ENCODE measurements at places on chromosomes 6 and 20.

DNA sequence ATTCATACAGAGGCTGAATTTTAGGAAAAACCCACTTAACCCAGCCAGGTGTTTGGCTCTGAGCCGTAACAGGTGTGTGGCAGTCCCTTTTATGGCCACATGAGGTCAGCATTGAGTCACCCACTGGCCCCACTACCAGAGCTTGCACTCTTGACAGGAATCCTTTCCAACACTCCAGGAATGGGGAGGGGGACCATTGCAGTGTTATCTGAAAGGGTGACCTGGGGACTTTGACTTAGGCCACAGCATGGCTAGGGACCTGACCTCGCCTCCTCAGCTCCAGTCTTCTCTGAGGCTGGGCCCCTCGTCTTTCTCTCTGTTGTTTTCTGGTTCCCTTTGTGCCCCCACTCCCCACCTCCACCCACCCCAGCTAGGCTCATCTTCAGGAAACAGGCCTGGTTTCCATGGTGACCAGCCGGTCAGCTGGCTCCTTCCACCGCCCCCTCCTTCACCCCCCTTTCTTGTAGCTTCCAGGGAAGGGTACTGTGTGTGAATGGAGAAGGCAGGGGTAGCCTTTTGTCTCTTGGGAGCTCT is 2.1 kb upstream of the TMEM151B start:
- no peak for DNase-seq

- DNase-seq, result no peak
Observed at GRCh38 chr6:90351696-90352095, 55.1 kb upstream of the BACH2 start.

- DNase-seq, result no peak
Observed at GRCh38 chr6:53629862-53630532, 35.6 kb downstream of the KLHL31 start.

DNA sequence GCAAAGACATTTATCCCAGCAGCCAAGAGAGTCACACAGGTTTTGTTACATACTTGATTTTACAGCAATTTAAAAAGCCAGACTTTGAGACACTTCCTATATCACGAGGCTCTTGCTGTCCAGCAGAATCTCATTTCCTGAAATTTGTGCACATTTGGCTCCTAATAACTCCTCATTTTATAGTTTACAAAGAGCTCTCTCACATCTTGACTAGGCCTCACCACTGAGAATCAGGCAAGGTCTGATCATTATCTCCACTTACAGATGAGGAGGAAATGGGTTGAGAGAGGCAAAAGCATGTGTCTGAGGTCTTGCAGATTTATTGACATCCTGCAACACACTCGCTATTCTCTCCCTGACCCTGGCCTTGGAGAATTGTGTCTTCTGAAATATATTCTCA is 426.8 kb downstream of the MAFB start:
- DNase-seq, result no peak

- DNase-seq, result no peak
Observed at GRCh38 chr6:44275749-44276648, 5.7 kb downstream of the TMEM151B start.

GRCh38 chr6:66496659-66497058 is 789.6 kb upstream of the EYS start:
- no peak for DNase-seq

DNA sequence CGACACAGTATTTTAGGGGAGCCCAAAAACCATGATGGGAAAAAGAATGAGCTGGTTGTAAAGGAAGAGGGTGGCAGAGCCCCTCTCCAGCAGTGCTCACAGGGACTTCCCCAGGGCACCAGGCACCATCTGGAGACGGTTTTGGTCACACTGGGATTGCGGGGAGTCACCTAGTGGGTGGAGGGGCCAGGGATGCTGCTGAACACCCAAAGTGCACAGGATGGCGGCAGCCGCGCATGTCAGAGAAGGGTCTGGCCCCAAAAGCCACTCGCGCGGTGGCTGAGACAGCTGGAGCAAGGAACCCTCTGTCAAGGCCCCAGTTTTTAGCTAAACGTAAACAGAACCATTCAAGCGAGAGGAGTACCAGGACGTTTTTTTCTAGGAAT is 10.8 kb downstream of the CTSZ start:
- DNase-seq, result no peak

- DNase-seq, result no peak
Observed at GRCh38 chr6:156943166-156943565, 166.0 kb downstream of the ARID1B start.

Data from activated CD8-positive, alpha-beta memory T cell treated with anti-CD3 and anti-CD28 coated beads for 4 hours (primary cell).